ENCODE measurements at places on chromosomes 7 and 10.

GRCh38 chr7:20783700-20784387 lies 2.8 kb downstream of the SP8 start:
- no peak for DNase-seq

DNA sequence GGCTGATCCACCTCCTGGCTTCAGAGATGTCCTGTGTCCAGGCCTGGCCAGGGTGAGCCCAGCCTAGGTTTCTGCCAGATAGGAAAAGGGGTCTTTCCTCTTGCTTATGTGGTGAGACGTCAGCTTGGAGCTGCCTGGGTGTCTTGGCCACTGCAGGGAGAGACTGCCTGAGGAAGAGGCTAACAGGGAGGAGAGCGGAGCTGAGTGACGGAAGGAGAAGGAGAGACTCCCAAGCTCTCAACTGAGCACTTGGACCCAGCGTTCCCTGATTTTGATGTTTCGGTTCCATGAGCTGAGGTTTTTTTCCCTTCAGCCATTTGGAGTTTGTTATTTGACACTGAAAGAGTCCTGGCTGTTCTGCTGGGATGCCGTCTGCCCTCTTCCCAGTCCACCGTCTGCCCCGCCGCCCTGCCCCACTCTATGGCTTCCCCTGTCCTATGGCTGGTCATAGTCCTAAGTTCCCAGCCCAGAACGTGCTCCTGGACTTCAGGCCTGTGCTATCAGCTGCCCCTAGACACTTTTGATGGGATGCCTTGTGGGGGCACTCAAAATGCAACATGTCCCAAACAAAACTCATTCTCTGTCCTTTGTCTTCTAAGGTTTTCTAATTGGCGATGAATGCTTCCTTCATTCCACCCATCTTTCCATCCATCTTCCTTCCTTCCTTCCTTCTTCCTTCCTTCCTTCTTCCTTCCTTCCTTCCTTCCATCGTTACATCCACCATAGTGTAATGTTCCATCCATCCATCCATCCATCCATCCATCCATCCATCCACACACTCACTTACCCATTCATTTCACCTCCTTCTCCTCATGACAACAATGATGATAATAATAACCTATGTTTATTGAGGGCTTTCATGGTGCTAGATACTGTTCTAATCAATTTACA lies 20.3 kb upstream of the PCBD1 start:
- no peak for DNase-seq

GRCh38 chr10:65194555-65194954 lies 1673.4 kb downstream of the REEP3 start:
- no peak for DNase-seq

DNA sequence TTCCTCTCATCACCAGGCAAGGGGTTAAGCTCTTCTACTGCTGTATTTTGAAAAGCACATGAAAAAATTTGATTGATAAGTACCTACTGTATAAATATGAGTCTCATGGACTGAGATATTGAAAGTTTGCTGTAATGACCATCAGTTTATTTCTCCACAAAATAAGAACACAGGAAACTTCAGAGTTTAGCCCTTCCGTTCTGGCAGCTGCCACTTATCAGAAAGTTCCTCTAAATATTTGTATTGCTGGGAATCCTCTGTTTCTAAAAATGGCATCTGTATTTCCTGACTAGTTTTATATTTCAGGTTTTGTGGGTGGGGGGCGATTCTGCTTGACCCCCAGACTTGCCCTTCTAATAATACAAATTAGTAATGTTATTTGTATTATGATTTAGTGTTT lies 92.0 kb downstream of the LYZL2 start:
- DNase-seq, result no peak

- no peak for DNase-seq
These were observed 167.3 kb upstream of the SHH start for GRCh38 chr7:155979566-155979965.

GRCh38 chr10:121658611-121659010 lies 60.4 kb upstream of the FGFR2 start:
- no peak for DNase-seq
